ENCODE measurements at places on chromosomes 2 and 18.

DNA sequence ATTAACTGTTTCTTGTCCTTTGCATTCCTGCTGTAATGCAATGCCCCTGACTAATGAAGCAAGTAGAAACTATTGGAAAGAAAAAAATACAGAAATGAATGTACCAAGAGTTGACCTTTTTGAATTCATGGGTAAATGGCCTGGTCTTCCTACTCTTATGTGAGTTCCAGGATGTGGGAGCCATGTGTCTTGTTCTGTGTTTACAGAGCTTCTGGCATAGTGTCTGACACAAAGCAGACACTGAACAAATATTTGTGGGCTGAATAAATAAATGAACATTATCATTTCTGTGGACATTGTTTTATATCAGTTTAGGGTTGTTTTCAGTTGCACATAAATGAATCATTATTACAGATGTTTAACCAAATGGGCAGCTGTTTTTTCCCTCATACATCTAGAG lies 155.5 kb downstream of the CD8B2 start:
- DNase-seq: no peak

GRCh38 chr2:62687636-62688035 lies 17.9 kb upstream of the EHBP1 start:
- no peak for DNase-seq

- no peak for DNase-seq
Observed at GRCh38 chr18:321865-322467, 54.1 kb upstream of the THOC1 start.

GRCh38 chr2:109260886-109261700 lies 132.1 kb downstream of the SH3RF3 start:
- no peak for DNase-seq

- no peak for DNase-seq
Observed at GRCh38 chr2:98026927-98027522, 31.3 kb upstream of the TMEM131 start.

DNA sequence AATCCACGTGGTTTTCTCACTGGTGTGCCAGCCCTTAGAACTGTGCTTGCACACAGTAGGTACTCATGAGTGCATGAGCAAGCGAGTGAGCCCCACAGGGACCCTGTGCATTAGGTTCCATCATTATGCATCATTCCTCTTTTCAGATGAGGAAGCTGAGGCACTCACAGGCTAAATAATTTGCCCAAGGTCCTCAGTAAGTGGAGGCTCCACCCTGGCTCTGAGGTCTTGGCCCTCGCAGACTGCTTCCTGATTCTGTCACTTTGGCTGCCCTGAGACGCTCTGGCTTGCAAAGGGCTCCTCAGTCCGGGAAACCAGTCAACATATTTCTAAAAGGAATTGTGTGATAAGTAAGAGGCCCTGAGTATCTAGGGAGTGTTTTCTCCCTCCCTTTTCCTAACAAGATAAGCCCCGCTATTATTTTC lies 71.7 kb downstream of the IL1R2 start:
- no peak for DNase-seq

DNA sequence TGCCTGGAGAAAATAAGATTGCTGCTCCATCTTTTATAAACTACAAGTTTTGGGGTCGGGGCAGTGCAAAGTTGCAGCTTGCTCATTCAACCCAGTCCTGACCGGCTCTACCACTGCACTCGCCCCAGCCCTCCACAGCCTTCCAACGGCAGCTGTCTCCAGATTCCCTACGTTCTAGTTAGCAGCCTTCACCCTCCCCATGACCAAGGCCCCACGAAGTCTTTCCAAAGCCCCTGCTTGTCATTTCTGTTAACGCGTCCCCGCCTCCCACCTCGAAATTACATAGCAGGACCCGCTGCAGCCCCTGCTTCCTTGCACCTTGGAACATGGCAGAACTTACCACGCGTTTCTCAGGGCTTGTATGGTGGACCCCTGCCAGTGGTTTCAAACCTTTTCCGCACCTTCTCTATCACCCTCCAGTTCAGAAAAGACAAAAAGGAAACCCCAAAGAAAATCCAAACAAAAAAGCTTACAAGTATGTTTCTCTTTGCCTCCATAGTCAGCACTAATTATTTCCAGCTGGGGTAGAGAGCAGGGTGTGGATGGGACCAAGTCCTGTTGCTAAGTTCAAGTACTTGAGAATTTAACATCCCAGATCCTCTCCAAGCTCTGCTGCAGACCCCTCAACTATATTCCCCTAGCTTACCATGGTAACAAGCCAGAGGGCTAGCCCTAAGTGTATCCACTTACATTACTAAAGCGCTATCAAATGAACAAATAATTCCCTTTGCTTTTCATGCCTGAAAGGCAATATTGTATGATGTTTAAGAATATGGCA lies 161.5 kb downstream of the TGIF1 start:
- no peak for DNase-seq

DNA sequence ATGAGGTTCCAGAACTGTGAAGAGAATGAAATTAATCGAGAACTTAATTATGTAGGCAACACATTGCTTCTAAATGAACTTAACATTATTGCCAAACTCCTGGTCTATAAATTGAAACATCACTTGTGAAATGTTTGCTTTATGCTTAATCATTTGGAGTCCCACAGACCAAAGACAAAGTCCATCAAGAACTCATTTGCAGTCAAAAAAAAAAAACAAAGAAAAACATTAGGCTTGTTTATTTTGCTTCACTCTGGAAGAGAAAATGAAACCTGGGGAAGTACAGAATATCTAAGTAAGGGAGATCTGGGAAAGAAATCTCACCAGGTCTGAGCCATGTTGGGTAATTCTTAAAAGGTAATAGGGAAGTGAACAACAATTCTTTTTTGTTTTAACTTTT lies 1363.5 kb upstream of the DDX18 start:
- DNase-seq: no peak

DNA sequence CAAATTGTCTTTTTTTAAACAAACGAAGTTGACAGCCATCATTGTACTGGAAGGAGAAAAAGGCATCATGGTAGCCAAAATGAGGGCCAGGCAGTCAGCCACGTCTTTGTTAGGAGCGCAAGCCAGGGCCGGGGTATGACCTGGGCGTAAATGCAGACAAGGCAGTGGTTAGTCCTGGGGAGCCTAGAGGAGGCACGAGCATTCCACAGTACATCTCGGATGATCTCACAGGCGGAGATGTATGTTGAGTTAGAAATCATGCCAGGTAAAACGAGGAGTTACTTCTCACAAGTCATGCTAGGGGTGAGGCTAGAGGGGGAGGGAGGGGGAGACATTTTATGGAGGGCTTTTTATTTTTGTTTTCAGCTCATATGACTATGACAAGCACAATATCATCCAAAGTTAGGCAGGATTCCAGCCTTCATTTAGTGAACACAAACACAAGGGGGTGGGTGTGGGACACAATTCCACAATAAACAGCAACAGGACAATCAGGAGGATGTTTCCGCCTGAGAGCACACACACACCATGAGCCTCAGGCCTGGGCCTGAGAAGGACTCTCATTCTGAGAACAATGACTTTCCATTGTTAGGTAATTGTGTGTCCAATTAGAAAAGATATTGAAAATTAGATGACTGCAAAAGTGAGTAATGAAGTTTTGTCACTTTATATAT lies 64.4 kb upstream of the PGAP1 start:
- no peak for DNase-seq

DNA sequence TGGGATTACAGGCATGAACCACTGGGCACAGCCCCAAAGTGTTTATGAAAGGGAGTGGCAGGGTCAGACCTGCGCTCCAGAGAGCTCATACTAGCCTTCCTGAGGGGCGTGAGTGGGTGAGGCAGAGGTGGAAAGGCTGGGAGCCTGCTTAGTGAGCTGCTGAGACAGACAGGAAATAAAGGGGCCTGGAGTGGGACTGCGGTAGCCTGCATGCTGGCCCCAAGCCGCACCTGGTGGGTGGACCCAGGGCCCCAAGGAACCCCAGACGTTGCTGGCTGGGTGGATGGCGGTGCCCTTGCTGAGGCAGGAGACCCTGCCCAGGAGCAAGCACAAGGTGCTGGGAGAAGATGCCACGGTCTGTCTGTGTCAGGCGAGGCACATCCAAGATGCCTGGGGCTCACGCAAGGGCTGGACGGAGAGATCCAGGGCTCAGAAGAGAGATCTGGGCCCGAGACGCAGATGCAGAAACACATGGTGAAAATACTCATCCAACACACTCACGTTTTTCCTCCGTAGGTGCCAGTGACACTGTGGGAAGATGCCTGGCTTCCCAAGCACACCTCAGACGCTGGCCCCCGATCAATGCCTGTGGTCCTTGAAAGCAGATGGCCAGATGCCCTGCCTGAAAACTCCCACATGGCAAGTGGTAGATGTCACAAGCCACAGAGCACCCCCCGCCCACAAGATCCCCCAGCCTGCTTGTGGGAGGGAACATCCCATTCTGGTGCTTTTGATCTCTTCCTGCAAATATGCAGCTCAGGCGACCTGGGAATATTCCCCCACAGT lies 151.1 kb downstream of the GLI2 start:
- no peak for DNase-seq

DNA sequence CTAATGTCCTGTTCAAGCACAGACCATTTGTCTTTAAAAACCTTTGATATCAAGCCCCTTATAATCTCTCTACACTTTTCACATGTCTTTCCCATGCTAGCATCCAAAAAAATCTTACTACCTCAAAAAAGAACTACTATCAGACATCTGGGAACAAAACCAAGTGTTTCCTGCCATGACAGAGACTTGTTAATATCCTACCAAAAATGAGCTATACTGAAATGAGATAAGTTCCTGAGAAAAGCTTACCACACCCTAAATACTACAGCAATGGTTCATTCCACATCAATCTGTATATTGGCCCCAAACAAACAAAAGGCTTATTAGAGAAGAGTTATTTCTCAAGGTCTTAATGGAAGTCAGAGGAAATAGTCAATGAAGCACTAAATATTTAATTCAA lies 230.1 kb downstream of the DYM start:
- DNase-seq: no peak

- DNase-seq: no peak
Observed at GRCh38 chr2:137729305-137729704, 235.0 kb upstream of the HNMT start.

GRCh38 chr2:142308744-142309143 lies 177.9 kb upstream of the LRP1B start:
- no peak for DNase-seq

DNA sequence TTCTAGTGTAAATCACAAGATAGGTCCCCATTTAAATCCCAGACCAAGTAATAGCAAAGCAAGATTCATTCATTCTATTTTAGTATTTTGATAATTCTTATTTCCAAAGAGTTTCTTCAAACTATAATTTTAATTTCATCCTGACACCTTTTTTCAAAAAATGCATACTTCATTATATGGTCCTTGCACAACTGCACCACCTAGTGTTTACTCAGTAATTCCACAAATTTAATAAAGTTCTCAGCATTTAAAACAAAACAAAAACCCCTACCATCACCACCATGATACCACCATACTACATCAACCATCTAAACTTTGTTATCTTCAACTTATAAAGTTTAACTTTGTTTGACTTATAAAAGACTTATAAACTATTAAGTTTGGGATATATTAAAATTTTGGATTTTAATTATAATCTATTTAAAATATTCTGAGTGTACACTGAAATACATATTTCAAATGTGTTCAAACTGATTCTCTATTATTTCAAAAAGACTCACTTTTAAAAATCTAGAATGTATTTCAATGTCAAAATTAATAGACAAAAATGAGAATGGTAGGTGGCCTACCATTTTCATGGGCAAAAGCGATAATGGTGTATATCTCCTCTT lies 44.2 kb downstream of the WDPCP start:
- no peak for DNase-seq

DNA sequence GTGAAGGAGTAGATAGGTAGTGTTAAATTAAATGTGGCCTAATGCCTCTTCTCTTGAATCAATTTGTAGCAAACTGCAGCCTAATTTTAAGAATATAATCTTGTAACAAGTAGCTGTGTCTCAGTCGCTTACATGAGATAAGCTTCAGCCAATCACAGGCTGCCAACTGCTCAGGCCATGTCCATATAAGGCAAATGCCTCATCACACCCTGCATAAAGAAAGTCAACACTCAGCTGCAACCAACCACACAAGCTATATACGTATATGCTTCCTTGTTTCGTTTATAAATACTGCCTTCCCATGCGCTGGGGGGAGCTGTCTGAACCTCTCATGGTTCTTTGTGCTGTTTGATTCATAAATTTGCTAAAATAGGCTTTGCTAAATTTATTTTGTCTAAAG lies 476.3 kb downstream of the TRIB2 start:
- DNase-seq: no peak

GRCh38 chr2:151262629-151263028 lies 966 bp upstream of the RBM43 start:
- no peak for DNase-seq

DNA sequence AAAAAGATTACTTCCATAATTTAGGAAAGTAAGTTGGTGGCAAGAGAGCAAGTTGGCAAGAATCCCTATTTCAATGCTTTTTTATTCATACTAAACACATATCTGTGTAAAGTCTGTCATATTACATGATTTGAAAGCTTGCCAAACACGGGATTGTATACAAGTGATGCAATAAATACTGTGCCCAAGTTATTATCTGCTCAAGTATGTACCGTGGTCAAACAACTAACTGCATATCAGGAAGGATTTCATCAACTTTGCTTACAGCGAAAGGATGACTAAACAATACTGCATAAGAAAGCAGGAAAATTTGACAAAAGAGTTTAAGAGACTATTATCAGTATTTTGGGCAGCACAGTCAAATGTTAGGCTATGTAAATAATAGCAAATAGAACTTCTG lies 69.6 kb upstream of the SCN1A start:
- DNase-seq: no peak

DNA sequence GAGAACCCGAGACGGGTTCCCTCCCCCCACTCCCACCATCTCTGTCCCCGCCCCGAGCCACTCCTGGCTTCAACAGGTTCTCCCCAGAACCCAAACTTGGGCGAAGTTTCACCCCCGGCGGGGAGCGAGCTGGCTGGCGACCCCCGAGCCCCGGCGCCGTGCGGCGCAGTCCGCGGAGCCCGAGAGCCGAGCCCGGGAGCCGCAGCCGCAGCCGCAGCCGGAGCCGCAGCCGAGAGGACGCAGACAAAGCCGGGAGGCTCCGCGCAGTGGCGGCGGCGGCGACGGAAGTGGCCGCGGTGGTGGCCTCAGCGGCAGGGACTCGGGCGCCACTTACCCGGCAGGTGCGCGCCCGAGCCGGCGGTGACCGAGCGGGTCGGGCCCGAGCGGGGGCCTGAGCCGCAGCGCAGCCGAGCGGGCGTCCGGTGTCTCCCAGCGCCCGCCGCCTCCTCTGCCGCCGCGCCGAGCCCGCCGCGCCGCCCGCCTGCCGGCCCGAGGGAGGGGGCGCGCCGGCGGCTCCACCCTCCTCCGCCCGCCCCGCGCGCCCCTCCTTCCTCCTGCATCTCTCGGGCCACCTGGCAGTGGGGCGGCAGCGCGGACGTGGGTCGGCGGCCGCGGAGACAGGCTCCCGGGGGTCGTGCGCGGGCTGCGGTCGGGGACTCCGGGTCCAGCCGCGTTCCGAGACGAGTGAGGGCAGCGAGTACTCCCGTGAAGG lies at the start of gene ECEL1:
Gene ECEL1 (minus strand): TSS at position 450 of the 712 bp plus-strand sequence. CDS start 1,181 bp downstream, outside the sequence.
- DNase-seq: no peak

GRCh38 chr2:38215522-38215921 lies 139.6 kb upstream of the CYP1B1 start:
- no peak for DNase-seq

DNA sequence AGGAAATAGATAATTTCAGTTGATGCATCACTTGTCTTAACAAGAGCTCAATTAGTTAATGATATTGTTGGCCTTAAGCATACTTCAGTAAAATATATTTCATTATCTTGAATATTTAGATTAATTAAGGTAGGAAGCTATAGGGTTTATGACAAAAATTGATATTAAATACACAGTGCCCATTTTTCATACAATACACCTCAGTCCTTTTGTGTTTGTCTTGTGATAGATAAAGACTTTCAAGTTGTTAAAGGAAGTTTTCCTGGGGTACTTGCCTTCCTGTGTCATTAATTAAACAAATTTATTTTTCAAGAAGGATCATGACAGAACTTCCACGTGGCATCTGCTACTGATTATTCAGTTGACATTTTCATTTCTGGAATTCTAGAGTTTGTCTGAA lies 420.5 kb downstream of the MTX2 start:
- DNase-seq: no peak

Data from T follicular helper cell (primary cell).